ENCODE measurements at places on chromosomes 5 and 9. TPM values are rescaled to one million over a fixed set of nuclear protein-coding genes. Genes with fewer than 3 reads are reported as not detected.

- DNase-seq: peak; percentile 29
Observed at GRCh38 chr5:151024440-151025249, 4.3 kb downstream of the GPX3 start.

MAMDC2 gene
- 0.53 TPM for total RNA-seq

- DNase-seq: no peak
Observed at GRCh38 chr5:177433658-177434217, 7.3 kb downstream of the GRK6 start.

DNA sequence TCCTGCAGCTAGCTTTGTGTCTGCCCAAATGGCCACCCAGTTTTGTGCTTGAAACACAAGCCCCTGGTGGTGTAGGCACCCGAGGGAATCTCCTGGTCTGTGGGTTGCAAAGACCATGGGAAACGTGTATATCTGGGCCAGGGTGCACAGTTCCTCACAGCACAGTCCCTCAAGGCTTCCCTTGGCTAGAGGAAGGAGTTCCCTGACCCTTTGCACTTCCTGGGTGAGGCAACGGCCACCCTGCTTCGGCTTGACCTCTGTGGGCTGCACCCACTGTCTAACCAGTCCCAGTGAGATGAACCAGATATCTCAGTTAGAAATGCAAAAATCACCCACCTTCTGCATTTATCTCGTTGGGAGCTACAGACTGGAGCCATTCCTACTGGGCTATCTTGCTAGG is 865.0 kb upstream of the ACO1 start:
- DNase-seq: no peak

DNA sequence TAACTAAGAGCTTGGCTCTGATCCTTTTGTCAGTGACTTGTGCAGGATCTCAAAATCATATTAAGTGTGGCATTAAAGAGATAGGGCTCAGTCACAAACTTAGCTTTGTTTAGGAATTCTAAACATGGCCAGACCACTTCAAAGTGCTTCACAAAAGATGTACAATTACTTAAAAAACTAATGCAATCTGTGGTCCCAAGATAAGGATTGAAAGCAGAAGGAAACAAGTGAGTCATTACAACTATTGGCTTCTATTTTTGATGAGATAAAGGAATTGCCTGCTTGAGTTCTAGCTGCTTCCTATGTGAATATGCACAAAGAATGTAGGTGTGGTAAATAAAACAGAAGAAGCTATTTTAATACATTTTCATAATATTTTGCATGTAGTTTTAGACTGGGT is 44.9 kb upstream of the SLC12A2 start:
- peak; percentile 74 for DNase-seq

GRCh38 chr5:76371960-76372322 is 31.1 kb upstream of the IQGAP2 start:
- peak; percentile 36 for DNase-seq

DNA sequence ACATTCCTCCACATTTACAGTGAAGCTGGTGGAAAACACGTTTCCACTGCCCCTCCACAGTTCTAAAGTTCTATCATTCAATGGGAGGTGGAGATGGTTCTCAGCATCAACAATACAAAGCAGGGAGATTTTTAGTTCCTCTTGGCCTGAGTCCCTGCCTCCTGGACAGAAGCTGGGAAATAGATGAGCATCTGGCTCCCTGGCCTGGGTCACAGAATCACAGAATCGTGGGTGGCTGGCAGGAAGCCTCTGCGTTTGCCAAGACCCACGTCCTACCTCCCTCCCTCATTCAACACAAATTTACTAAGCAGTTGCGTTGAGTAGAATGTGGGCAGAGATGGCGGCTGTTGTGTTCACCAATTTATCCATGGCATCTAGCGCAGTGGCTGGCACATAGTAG is 5.2 kb upstream of the PPARGC1B start:
- DNase-seq: no peak

GRCh38 chr5:140673187-140673976 is at the start of gene DND1:
Gene DND1 (minus strand): TSS chr5:140673576. CDS start chr5:140673542, 34 bp downstream.
- no peak for DNase-seq

UNC13B gene
- 16.8 TPM for total RNA-seq

PIGO gene
- 25.3 TPM for total RNA-seq

GRCh38 chr5:151648988-151649387 is 37.7 kb downstream of the SPARC start:
- DNase-seq: no peak

Data from bronchial epithelial cell (primary cell).